Activated T-cell treated with anti-CD3 and anti-CD28 coated beads, Interleukin-2, amount 50 U/mL, for 4 hours (primary cell): ENCODE measurements at places on chromosomes 7 and 10.

GRCh38 chr10:132296666-132297443, 10.9 kb downstream of the STK32C start:
- DNase-seq = no peak

DNA sequence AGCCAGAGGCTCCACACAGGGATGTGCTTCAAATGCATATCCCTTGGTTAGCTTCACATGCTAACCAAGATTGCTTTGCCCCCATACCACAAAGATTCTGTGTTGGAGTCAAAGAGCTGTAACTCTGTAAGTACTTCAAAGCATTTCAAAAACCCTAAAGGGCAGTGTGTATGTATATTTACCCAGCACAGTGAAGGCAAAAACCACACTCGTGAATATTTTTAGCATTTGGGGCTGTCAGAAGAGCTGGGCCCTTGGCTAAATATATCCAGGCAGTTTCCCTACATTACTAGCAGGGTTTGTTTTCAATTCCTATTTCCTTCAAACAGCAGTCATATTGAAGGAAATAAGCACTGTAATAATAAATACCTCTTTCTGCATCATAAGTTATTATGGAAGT, 84.2 kb upstream of the STEAP1B start:
- DNase-seq = no peak

DNA sequence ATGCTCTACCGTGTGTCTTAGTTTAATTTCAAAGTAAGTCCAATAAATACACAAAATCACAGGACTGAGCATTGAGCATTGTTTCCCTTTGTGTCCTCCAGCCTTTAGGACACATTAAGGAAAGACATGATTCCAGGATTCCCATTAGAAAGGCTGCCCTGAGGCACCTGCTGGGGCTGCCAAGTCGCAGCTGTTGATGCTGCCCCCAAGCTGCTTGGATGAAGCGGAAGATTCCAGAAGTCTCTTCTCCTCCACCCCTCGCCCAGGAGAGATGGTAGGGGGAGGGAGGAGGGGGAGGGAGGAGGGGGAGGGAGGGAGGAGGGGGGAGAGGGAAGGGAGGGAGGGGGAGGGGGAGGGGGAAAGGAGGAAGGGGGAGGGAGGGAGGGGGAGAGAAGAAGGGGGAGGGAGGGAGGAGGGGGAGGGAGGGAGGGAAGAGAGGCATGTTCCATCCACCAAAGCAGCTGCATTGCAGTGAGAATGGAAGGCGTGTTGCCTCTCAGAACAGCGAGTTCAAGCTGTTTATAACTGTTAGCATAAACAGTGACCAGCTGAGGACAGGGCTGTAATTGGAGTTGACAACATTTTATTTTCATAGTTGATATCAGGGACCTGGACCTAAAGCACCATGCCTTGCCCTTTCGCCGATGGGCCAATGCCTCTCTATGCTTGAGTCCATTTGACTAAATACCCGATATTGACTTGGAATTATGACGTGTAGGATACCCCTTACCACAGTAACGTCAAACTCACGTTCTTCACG, 67.3 kb downstream of the DIP2C start:
- DNase-seq = no peak

GRCh38 chr7:128022631-128023532, 8.4 kb downstream of the LRRC4 start:
- no peak for DNase-seq

- no peak for DNase-seq
Observed at GRCh38 chr10:95532536-95532935, 28.6 kb downstream of the SORBS1 start.

DNA sequence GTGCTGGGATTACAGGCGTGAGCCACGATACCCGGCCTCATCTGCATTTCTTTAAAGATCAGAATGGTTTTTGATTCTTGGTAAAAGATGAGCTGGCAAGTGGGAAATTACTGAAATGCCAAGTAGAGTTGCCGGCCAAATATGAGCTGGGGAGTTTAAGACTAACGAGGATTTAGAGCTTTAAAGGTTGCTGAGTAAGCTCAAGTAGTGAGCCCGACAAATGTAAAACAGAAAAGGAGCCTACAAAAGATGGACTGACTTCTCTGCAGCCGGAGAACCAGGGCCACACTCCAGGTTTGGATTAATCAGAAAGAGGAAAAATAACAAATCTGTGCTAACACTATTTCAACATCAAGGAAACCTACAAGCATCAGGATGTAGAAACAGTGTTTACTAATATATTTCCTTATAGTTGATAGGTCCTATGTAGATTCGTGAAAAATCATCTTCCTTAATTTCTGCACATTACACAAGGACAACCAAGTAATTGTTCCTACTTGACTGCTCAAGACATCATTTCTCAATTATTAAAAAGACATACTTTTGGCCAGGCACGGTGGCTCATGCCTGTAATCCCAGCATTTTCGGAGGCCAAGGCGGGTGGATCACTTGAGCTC, 49.6 kb downstream of the MPP7 start:
- DNase-seq = no peak

DNA sequence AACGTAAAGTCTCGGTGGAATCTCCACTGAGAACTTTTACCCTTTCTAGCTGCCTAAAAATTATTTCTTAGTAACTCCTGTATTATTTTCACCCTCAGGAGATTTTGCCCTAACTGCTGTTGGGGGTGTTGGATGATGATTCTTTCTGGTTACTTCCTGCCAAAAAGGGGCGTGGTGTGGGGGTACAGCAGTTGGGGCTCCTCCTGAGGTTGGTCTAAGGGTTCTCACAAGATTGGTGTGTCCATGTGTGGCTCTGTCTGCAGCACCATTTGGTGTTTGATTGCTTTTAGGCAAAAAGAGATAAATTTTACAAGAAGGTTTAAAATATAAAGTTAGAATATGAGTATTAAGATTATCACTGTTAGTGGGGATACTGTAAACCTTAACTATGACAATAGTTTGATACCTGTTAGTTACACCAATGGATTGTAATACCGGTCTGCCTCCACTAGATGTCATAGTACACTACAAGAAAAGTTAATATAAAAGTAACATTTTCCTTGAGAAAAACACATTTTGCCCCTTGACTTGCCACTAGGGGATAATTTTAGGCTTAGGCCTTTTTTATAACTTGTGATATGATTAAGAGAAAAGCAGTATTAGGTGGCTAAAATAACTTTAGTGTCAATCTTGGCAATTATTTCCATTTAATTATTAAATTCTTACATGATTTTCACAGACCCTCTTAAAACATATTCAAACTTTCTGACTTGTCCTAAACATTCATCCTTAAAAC, 928.7 kb downstream of the IPMK start:
- no peak for DNase-seq

DNA sequence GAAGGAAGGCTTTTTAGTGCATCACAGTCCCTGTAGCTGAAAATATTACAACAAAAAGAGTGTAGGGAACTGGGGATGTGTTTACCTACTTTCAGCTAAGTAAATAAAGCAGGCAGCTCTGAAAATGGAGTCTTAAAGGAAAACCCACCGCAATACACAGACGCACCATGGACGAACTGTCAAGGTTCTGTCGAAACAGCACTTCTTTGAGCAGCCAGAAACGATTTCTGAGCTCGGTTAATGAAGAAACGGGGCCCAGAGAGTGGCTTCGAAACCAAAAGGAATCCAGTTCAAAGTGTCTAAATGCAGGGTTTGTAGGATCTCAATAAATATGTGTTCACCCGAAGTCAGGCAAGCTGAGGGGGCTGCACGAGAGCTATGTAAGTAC, 275.4 kb upstream of the NEBL start:
- DNase-seq = no peak

DNA sequence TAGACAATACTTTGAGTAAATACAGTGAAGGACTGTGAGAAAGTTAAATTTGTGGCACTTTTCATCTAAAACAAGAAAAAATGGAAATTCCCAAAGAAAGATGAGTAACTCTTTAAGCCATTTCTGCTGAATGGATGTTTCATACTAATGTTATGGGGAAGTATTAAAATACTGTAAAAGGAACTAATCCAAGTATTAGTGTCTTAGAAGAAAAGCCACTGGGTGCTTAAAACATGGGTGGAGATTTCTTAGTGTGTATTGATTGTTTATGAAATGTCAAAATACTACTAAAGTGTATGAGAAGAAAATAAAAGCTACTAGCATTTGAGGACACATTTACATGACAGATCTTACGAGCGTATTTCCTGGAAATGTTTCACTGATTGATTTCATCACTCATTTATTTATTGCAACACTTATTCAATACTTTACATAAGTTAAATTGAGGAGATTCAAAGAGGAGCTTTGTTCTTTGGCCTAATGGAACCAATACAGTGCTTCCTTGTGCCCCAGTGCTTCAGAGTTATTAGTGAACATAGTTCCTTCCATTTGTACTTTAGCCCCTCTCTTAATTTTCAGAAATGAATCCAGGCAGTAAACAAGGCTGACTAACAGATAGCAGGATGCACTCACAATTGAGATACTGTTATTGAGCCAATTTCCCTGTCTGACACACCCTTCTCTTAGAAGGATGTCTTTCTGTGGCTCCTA, 155.5 kb upstream of the AHR start:
- no peak for DNase-seq

- no peak for DNase-seq
Observed at GRCh38 chr10:76205361-76205760, 773.9 kb downstream of the LRMDA start.

DNA sequence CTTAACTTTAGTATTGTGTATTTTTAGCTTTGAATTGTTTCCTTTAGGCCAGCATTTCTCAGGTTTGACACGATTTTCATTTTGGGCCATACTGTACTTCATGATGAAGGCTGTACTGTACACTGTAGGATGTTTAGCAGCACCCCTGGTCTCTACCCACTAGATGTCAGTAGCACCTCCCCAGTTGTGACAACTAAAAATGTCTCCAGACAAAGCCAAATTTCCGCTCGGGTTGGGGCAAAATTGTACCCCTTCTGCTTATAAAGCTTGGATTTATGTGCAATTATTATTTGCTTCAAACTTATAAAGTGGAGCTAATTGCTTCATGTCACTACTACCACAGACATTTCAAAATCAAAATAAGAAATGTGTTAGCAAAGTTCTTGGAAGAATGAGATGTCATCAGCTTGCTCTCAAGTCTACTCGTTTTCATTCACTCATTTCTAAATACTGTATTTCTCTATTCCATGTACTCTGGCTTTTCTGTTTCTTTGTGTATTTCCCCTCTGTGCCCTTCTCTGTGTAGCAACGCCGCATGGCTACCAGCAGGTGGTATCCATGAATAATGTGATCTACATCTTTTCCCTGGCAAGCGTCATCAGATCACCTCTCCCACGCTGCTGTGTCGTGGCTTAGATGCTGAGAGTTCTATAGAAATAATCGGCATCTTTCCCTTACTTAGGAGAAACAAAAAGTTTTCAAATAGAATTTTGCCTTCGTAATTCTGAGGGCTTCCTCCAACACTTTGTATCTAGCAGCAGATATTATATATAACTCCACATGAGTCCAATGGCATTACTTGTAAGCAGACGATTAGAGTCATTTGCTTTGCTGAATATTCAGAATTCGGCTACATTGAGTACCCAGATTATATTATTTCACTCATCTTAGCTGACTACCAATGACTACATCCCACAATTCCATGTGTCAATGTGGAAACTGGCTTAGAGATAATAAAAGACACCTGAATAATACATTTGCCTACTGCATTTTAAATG, 47.8 kb upstream of the CALCR start:
- DNase-seq = no peak

- DNase-seq = no peak
Observed at GRCh38 chr10:98096731-98097130, 37.7 kb upstream of the R3HCC1L start.

GRCh38 chr10:119845656-119846055, 27.0 kb downstream of the MCMBP start:
- no peak for DNase-seq

- peak; percentile 89 for DNase-seq
Observed at GRCh38 chr10:130136226-130137089, at the start of gene GLRX3. Gene GLRX3, plus strand, starts transcription at chr10:130136391. Its CDS starts 30 bp downstream, at chr10:130136421.

DNA sequence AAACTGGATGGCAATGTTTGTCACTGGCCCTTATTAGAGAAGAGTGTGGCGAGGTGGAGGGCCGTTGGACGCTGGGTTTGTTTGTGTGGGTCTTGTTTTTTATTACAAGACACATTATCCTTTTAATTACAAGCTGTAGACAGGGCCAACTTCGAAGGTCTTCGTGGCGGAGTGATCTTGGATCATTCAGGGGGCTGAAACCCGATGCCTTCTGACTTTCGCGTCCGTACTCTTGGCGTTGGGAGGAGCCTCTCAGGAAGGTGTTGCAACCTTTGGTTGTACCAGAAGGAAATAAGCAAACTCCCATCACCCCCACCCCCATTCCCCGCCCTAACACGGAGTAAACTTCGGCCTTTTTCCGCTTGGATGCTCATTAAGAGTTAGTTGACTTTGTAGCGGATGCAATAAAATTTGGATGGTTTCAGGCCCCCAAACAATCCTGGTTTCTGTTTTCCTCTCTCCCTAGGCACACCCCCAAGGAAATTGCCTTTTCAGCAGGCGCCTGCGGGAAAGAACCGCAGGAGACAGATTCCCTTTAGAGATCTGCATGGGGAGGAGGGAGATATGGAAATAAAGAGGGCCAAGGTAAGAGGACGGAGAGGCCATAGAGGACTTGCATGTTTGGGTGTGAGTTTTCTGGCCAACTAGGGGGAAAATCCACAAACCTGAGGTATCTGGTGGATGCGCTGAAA, 294.5 kb upstream of the NFE2L3 start:
- no peak for DNase-seq

DNA sequence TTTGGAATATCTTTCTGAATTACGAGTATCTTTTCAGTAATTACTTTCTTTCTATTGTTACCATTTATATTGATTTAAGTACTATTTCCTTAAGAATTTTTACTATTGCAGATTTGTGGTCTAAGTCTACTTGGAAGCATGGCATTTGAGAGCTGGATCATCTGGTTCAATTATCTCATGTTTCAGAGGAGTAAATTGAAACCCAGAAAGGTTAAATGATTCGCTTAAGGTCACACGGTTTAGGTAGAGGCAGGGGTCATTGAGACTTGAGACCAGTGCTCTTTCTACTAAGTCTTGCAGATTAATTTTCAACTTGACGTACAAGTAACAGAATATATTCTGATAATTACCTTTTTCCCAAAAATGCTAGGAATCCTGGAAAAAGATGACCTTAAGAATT, 109.2 kb upstream of the GLCCI1 start:
- DNase-seq = no peak

DNA sequence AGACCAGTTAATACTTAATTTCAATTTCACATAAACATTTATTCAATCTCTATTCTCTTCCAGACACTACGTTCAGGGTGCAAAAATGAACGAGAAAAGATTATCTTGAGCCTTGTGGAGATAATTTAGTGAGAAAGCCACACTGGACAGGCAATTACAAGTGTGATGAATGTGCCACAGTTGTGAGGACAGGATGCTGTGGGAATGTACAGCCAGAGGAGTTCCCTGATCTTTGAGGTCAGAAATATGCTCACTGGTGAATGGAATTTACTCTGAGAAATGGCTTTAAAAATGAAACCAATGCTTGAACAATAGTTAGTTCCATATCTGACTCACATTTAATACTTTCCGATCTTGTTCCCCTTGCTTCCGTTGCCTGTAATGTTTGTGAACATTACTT, 864.8 kb downstream of the GATA3 start:
- no peak for DNase-seq
